AG09309 (cell line): ENCODE measurements at places on chromosomes 4 and X.

DNA sequence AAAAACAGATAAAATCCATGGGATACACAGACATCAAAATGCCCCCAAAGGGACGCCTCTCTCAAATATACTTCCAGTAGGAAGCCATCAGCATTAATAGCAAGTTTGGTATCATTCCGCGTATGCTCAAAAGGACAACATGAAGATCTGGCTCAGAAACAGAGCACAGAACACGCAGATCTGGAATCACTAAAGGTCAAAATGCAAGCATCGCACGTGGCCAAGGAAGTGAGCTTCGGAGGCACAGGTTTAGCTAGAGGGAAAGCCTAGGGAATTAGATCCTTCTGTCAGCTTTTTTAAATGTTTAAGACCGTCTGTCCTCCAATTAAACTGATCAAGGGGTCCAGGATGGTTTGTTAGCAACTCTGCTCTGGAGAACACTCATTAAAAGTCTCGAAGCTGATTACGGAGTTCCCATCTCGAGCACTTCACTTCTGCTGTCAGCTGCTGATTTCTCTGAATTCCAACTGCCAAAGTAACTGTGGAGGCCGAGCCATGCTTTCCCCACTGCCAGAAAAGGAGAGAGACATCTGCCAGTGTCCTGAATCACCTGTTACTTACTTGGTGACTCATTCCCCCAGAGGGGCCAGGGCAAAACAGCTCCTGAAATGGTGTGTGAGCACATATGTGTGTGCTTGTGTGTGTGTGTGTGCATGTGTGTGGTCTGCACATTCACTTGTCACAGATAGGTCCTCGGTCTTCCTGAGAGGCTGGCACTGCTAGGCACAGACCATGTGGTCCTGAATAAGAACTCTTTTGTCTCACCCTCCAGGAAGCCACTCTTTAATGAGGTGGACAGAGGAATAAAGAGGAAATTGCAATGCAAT lies 177.7 kb upstream of the PPARGC1A start:
- no peak for DNase-seq

DNA sequence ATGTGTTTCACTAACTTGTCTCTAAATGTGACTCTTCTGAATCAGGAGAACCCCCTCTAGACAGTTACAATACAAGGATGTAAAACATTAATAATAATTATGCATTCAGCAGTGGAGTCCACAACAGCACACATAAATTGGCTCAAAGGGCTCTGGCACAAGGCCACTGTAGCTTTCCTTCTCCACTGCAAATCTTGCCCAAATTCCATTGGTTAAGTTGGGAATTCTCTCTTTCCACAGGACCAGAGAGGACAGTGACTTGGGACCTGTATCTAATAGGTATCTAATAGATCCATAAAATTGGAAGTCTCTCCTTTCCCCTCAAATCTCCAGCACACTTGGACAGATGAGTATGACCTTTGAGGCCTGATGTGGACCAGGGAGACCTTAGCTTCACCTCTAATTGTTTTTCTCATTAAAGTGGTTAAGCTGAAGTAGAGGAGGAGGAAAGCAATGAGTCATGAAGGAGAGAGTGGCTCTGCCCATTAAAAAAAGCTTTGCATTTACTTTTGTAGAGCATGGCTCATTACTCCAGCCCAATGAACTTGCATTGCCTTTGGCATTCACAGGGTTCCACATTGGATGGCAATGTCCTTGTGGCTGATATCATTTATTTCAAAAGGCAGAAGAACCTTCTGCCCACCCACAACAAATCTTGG lies 72.3 kb upstream of the SH3RF1 start:
- DNase-seq = no peak

- no peak for DNase-seq
Measured at GRCh38 chrX:25597551-25597950, 540.6 kb upstream of the MAGEB18 start.

DNA sequence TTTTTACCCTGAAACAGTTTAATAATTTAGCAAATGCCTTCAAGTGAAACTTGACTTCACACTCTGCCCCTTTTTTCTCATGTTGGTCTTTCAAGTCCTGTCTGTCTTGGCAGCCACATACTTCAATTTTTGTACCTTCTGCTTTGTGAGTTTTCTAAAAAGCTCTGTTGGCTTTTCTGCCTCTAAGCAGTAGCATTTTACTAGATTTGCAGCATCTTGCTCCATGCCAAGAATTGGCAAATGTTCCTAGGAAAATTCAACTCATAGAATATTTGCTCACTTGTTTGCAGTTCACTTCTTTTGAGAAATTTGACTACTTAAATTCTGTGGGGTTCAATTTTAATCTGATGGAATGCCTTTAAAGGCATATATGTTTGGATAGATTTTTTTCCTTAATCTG lies 59.2 kb downstream of the FAM47A start:
- no peak for DNase-seq

GRCh38 chr4:156408749-156409148 lies 455.1 kb upstream of the CTSO start:
- no peak for DNase-seq

DNA sequence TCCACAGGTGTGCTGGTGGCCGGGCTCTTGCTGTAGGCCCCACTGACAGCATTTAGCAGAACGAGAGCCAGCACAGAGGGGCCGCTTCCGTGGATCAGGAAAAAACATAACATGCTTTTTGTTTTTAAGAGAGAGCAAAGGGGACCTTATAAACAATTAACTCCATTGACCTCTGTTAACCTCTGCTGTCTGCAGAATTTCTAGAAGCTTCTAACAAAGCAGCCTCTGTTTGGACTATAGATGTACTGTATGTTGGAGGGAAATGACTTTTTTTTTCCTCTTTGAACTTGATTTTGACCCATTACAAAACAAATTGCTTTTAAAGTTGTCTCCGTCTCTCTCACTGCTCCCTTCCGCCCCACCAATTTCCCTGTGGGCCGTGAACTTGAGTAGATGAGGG lies 210.7 kb downstream of the FRAS1 start:
- no peak for DNase-seq

GRCh38 chr4:74395633-74396032 lies 30.7 kb downstream of the EREG start:
- no peak for DNase-seq

DNA sequence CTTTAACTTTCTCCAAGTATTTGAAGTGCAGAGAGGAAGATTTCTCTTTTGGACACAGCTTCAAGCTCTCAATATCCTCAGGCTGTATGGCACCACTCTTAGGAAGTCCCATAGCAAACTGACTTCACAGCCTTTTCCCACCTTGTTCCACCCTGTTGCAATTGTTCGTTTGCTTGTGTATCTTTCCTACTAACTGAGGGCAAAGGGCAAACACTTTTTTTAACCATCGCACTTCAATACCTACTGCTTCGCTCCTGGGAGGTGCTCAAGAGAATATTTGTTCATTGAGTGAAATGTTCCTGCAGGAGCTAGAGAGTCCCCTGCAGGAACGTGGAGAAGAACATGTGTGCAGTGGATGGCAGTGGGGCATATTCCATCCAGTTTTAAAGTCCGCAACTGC lies 638.6 kb downstream of the BCOR start:
- no peak for DNase-seq

GRCh38 chr4:38865445-38865844 lies 2.2 kb upstream of the FAM114A1 start:
- no peak for DNase-seq

- DNase-seq = no peak
Measured at GRCh38 chr4:136412708-136413107, 1119.6 kb downstream of the PCDH18 start.

DNA sequence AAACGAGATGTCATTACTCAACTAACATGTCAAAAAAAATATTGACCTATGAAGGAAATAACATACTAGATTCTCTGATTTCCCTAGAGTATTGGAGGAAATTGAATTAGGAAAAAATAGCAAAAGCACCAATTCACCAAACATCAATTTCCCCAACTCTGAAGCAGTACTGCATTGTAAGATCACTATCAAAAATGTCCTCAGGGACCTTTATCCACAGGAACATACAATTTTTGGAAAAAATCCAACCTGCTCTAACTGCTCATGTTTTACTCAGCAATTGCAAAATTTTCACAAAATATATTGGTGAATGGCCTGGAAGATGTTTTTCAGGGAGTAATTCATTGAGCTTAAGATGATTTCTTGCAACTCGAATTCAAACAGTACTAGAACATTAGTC lies 239.0 kb upstream of the GIMD1 start:
- DNase-seq = no peak

DNA sequence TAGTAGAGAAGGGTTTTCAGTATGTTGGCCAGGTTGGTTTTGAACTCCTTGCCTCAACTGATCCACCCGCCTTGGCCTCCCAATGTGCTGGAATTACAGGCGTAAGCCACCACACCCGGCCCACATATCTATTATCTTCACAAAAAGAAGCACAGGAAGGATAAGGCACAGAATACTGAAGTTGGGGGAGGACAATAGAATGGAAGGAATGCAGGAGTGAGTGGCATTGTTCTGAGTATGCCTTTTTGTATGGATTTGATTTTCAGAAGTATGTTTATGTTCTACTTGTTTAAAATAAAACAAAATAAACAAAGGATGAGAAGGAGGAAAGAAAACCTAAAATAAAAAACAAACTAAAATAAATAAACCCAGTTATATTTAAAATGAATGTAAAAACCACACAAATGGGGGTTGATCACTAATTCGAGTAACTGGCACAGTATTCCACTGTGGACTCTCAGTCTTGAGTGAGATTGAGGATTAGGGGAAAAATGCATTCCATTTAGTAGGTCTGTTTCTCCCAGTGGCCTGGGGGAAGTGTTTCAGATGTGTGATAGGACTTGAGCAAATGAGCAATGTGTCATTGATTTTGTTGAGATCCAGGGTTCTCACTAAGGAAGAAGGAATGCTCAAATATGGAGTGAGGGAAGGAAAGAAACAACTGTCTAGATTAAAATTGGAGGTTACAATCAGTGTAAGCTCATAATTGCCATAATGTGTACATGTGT lies 109.0 kb upstream of the C1QTNF7 start:
- DNase-seq = no peak

DNA sequence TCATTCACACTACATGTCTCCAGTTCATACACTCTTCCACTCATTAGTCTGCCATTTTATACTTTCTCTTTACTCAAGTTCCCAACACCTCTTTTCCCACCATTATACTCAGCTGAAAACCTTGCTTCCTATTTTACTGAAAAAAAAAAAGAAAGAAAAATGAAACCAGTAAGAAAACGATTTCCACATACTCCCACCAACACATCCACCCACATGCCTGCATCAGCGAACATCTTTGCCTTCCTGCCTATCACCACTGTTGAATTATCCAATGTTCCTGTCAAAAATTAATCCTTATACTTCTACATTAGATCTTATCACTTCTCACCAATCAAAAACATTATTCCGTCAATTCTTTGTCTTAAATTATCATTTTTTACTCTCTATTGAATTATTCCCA lies 188.1 kb upstream of the FAM241A start:
- no peak for DNase-seq

- no peak for DNase-seq
Measured at GRCh38 chr4:152848508-152848907, 68.8 kb downstream of the ARFIP1 start.

- no peak for DNase-seq
Measured at GRCh38 chr4:53551281-53551864, 39.9 kb downstream of the LNX1 start.

DNA sequence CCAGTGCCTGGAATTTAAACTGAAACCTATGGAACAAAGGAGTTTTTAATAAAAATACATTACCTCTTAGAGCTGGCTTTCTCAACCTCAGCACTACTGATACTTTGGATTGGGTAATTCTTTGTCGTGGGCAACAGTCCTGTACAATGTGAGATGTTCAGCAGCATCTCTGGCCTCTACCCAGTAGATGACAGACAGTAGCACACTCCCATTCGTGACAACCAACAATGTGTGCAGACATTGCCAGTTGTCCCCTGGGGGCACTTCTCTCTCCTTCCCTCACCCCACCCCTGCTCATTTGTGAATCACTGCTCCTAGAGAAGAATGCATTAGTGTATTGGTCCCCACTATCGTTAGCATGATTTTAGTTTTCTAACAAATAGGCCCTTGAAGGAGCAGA lies 16.2 kb downstream of the GPAT3 start:
- DNase-seq = no peak
